ENCODE measurements at places on chromosomes 12 and 14.

GRCh38 chr14:71348394-71348793 lies 441.1 kb downstream of the PCNX1 start:
- DNase-seq, result no peak

DNA sequence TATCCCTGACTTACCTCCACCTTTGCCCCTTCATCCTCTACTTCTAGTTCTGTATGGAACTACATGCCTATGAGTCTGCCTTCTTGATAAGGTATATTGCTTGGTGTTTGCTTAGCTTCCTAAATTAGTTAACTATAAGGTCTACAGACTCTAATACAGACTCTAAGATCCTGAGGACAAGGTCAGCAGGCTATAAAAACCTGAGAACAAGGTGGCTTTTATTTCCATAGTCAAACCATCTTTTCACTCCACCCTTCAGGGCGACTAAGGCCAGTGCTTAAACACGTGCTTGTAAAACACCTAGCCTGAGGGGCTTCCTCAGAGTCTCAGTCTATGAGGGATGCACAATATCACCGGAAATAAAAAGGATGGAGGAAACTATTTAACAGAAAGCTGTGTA lies 36.1 kb upstream of the COL2A1 start:
- DNase-seq, result no peak

DNA sequence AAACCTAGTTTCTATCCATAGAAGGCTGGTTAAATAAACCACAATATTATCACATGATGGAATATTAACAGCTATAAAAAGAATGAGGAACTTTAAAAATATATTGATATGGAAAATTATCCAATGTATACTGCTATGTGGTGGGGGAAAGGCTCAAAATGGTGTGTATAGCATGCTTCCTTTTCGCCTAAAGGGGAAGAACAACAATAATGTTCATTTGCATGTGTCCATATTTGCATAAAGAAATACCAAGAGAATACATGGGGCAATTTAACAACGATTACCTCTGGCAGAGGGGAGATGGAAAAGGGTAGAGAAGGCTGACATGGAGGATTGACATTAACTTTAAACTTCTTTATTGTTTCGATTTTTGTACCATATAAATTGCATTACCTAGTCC lies 121.3 kb upstream of the PARP11 start:
- no peak for DNase-seq

DNA sequence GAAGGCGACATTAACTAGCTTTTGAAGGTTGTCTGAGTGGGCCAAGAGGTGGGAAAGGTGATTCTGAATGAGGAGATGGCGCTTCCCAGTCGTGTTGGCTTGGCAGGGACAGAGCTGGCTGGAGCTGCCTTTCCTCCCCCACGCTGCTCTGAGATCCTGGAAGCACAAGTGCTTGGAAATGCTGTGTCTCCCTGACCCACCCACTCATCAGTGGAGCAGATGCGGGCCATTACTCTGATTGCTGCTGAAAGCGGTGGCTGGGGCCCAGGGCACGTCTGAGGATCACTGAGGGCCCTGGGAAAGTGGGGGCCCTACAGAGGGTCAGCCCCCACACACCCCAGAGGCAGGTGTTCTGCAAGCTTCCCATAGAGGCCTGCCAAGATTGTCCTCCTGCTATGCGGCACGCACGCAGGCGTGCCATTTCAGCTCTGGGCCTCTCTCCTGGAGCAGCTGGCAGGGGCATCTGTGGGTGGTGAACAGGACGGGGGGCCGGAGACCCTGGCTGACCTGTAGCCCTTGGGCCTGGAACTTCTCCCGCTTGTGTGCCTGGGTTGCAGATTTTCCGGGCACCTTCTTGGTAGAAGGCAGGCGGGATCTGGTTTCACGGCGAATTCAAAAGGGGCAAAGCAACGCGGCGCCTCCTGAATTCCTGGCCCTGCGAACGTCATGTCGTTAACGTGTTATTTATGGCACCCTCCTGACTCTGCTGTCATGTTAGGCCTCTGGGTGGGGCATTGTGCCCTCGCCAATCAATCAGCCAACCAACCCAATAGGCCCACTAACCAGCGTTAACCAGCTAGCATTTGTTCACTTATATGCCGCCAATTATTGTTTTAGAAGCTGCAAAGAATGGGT lies 133.8 kb upstream of the TBX3 start:
- no peak for DNase-seq

- DNase-seq, result no peak
Measured at GRCh38 chr14:105218611-105219010, 29.7 kb upstream of the BTBD6 start.

Data from fibroblast of mammary gland (primary cell).